ENCODE measurements at places on chromosomes 12 and 14.
A peak's percentile ranks its signal among the peaks of the same experiment; 100 is the strongest.

DNA sequence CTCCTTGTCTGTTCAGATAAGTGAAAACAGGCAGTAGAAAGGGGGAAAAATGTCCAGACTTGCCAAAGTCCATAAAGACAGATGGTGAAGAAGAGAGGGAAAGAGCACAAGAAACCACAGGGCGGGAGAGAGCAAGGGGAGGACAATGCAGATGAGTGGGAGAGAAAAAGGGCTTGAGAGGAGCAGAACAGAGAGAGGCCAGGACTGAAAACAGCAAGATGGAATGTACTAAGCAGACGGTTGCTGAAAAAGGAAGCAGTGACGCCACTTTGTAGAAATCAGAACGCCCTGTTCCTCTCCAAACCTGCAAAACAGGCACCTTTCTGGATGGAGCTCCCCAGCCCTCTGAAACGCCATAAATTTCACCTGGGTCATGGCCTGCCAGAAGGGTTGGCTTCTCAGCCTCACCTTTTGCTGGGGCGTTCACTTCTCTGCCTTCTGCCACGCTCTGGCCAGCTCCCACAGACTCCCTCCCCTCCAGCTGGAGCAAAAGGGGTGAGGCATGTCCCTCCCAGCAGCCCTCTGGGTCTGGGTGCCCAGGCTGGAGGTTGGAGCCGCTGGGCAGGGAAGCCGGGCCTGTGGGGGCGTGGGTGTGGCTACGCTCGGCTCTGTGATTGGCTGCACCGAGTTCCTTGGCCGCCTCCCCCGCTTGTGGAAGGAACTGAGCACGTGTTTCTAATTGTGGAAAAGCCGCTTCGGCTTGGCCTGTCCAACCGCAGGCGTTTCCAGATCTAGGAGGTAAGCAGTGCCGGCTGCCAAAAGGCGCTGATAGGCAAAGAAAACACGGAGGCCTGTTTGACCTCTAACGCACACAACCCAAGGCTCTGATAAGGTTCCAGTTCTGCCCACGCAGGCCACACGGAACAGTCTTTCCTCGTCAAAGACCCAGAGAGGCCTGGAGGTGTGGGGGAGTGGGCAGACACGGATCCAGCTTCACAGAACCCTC is 29.3 kb downstream of the SLC7A8 start:
- DNase-seq: peak; percentile 42

DNA sequence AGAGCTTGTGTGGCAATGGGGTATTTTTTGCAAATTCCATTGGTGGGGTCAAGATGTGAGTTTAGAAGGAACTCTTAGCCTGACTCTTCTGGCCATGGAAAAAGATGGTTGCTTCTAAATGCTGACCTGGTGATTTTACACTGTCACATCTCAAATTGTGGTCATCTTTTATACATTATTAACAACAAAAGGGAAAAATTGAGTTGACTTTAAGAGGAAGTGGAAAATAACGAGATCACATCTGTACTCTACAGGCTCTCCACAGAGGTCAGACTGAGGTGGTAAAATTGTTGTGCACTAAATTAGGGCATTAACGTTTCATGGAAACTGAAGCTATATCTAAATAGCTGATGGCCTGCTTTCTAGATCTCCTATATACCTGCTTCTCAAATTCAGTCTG is 44.7 kb downstream of the PTPN11 start:
- peak; percentile 3 for DNase-seq

GRCh38 chr14:77327111-77327510 is 6.3 kb downstream of the GSTZ1 start:
- no peak for DNase-seq

GRCh38 chr12:34526946-34527345 is 504.6 kb downstream of the ALG10 start:
- DNase-seq: no peak
